ENCODE measurements at places on chromosomes 1 and 21. TPM values are rescaled to one million over a fixed set of nuclear protein-coding genes. Genes with fewer than 3 reads are reported as not detected.

- H3K27ac ChIP-seq, result no peak overlapping the region
- no peak overlapping the region for H3K4me3 ChIP-seq
- H3K4me1 ChIP-seq, result no peaks in the 10 kb centered on the region
- DNase-seq, result no peak
These were observed 17.4 kb upstream of the GJA9 start for GRCh38 chr1:38898653-38899230.

The POU3F1 gene
- total RNA-seq, result 0.53 TPM

DNA sequence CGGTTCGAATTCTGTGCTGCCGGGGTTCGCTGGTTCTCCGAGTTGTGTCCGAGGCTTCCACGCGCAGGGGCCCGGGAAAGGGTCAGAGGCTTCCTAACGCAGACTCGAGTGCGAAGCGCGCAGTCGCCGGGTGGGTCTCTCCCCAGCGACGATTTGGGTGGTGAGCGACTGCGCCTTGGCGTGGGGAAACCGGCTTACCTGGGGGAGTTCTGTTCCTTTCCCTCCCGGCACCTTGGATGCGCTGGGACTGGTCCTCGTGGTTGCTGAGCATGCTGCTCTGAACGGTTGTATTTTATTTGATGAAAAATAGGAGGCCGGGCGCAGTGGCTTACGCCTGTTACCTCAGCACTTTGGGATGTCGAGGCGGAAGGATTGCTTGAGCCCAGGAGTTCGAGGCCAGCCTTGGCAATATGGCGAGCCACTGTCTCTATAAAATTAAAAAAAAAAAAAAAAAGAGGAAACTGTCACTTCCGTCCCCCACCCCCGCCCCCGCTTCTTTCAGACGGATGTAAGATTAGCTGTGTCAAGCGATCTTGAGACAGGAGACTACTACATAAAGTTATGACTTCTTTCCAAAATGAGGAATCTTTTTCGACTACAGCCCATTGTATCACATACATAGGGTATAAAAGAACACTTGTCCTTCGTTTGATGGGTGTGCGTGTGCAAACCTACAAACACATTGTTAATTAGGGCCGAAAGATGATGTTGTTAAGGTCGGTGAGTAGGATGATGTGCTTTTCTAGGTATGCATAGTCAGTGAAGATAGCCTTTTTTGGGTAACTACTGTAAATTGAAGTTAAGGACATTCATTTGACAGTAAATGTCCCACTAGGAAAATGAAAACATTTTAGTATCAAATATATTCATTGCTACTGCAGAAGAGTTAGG, at the start of gene CCDC18:
CCDC18 (plus strand) TSS at position 2 of the 891 bp plus-strand sequence. CDS start 2,638 bp downstream, outside the sequence.
- H3K4me1 ChIP-seq, result peaks cover 5% of the 10 kb centered on the region
- H3K27me3 ChIP-seq, result no peaks in the 10 kb centered on the region
- peak within 1 kb of the TSS; percentile 100 for H3K27ac ChIP-seq
- H3K4me3 ChIP-seq, result peak within 1 kb of the TSS; percentile 91
- no peak for DNase-seq
- no peaks in the 10 kb centered on the region for H3K36me3 ChIP-seq

The ADAR gene
- total RNA-seq, result 57.2 TPM

The DNAH14 gene
- total RNA-seq, result 24.2 TPM

The TSPEAR gene
- not detected for total RNA-seq

The AMY2A gene
- total RNA-seq, result 0.87 TPM

DNA sequence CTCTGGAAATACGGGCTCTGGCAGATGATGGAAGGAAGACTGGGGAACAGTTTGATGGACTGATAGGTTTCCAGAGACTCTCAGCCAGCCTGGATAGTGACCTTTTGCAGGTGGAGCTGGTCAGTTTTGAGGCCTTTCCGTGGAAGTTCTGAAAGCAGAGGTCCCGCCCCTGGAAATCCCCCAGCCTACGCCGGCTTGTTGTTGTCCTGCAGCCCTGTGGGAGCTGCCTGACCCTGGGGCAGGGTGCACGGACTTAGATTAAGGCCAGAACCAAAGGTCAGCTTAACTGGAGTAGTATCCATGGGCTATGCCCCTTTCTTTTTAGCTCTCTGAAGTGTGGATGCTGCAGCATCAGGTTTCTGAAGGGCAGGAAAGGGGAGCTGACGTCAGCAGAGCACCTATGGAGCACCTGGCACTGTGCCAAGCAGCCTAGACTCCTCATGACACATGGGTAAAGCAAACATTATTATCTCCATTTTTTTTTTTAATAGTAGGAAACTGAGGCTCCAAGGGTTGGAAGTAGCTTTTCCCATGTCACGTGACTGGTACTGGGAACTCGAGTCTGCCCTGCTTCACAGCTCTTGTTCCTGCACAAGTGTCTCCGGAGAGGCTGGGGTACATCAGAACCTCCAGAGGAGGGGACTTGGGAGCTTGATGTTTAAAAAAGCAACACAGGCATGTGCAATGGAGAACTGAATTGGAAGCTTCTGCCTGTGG, 38.5 kb downstream of the IER5 start:
- no peaks in the 10 kb centered on the region for H3K4me1 ChIP-seq
- H3K4me3 ChIP-seq, result no peak overlapping the region
- H3K36me3 ChIP-seq, result no peaks in the 10 kb centered on the region
- no peak overlapping the region for H3K27ac ChIP-seq
- no peaks in the 10 kb centered on the region for H3K27me3 ChIP-seq
- DNase-seq, result no peak

DNA sequence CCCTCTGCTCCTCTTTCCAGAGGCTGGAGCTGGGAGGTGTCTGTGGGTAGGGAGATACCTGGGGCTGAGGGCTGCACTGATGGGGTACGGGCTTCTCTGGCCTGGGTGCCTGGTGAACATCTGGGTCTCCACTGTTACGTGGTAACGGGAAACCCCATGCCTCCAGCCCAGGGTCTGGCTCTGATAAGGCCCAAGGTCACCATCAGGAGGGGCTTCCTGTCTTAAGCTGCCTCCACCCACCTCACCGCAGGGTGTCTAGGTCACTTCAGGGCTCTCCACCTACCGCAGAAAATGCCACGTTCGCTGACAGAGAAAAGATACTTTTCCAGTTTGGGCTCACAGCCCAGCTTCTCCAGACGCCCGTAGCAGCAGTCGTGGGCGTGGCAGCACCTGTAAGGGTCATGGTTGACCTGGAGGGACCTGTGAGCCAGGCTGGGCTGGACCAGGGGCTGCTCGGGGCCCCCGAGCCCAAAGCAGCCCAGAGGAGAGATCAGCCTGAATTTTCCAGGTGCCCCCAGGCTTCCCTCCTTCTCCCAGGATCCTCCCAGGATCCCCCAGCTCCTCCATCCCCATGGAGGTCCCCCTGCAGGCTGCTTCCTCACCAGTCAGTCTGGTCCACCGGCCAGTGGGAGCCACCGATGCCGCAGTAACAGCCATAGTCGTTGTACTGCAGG, 1.3 kb downstream of the PLA2G2E start:
- H3K4me3 ChIP-seq, result no peak overlapping the region
- H3K36me3 ChIP-seq, result no peaks in the 10 kb centered on the region
- no peak overlapping the region for H3K27ac ChIP-seq

The MEGF6 gene
- total RNA-seq, result 49.5 TPM

- no peak for DNase-seq
- no peaks in the 10 kb centered on the region for H3K27me3 ChIP-seq
- H3K4me3 ChIP-seq, result no peak overlapping the region
- H3K4me1 ChIP-seq, result peaks cover 1% of the 10 kb centered on the region
These were observed 7.8 kb downstream of the RASAL2 start for GRCh38 chr1:178101654-178102053.

The CFHR2 gene
- not detected for total RNA-seq

- DNase-seq, result no peak
- H3K4me3 ChIP-seq, result no peak overlapping the region
- H3K27me3 ChIP-seq, result no peaks in the 10 kb centered on the region
- no peak overlapping the region for H3K27ac ChIP-seq
These were observed 2.9 kb upstream of the SHCBP1L start for GRCh38 chr1:182955596-182956588.

The SRSF4 gene
- total RNA-seq, result 63.3 TPM

DNA sequence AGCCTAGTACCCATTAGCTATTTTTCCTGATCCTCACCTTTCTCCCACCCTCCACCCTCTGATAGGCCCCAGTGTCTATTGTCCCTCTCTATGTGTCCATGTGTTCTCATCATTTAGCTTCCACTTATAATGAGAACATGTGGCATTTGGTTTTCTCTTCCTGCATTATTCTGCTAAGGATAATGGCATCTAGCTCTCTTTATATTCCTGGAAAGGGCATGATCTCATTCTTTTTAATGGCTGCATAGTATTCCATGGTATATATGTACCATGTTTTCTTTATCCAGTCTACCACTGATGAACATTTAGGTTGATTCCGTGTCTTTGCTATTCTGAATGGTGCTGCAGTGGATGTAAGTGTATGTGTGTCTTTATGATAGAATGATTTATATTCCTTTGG, 178.9 kb downstream of the NEK7 start:
- H3K27ac ChIP-seq, result no peak overlapping the region
- no peaks in the 10 kb centered on the region for H3K36me3 ChIP-seq
- DNase-seq, result no peak
- H3K27me3 ChIP-seq, result no peaks in the 10 kb centered on the region
- no peak overlapping the region for H3K4me3 ChIP-seq

DNA sequence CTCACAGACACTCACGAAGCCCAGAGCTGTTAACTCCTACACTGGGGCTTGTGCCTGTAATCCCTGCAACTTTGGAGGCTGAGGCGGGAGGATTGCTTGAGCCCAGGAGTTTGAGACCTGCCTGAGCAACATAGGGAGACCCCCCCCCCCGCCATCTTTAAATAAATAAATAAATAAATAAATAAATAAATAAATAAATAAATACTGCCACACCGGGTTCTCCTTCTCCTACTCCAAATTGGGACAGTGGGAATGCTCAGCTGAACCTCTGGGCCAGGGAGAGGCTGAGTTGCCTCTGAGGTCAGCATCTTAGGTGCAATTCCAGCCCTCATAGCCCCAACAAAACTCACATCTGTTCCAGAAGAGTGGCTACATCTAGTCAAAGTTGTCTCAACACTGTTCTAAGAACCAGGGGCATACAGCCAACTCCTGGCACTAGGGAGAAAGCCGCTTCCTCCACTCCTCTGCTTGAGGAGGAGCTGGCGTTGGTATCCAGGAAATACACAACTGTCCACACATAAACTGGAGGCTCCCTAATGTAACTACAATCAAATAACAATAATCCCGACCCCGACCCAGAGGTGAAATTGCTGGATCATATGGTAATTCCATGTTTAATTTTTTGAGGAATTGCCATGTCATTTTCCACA, 27.0 kb downstream of the C1orf216 start:
- no peaks in the 10 kb centered on the region for H3K4me1 ChIP-seq
- no peak for DNase-seq
- no peak overlapping the region for H3K27ac ChIP-seq
- no peaks in the 10 kb centered on the region for H3K27me3 ChIP-seq

The ANKRD34A gene
- total RNA-seq, result 3.9 TPM

DNA sequence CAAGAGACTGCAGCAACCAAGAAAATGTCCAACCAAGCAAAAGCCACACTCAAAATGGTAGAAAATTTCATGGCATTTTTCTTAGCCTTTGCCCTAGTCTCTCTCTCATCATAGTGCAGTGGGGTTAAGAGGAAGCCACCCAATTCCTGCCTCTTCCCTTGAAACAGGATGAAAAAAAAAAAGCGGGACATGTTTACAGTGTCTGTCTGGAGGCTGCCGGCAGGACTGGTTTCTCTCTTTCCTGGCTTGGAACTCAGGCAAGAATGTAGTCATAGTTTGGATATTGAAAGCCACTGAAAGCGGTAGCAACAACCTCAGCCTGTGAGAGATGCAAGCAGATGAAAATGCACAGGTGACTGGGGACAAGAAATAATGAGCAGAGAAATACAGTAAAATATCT, 13.3 kb upstream of the TNFSF18 start:
- H3K27ac ChIP-seq, result no peak overlapping the region
- no peaks in the 10 kb centered on the region for H3K4me1 ChIP-seq
- H3K4me3 ChIP-seq, result no peak overlapping the region
- no peaks in the 10 kb centered on the region for H3K27me3 ChIP-seq

DNA sequence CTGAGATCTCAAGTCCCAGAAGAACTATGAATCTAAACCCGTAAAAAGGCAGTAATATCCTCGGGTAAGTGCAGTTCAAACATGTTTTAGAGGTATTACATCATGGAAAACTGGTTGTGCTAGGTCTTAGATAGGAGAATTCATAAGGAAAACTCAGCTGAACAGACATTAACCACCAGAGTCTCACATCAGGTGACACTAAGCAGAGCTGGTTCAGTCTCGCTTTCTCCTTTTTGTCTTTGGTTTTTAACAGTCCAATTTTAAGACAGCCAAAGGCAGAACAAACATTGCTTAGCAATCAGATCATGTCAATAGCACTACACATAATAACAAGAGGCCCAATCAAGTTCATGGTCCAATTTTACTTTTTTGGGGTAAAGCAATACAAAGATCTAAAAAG, 63.1 kb upstream of the MUTYH start:
- H3K27me3 ChIP-seq, result no peaks in the 10 kb centered on the region
- no peaks in the 10 kb centered on the region for H3K4me1 ChIP-seq
- H3K27ac ChIP-seq, result no peak overlapping the region

- H3K27ac ChIP-seq, result no peak overlapping the region
- DNase-seq, result no peak
- no peak overlapping the region for H3K4me3 ChIP-seq
- no peaks in the 10 kb centered on the region for H3K36me3 ChIP-seq
- H3K27me3 ChIP-seq, result no peaks in the 10 kb centered on the region
These were observed 26.4 kb downstream of the TEX35 start for GRCh38 chr1:178539291-178539690.

DNA sequence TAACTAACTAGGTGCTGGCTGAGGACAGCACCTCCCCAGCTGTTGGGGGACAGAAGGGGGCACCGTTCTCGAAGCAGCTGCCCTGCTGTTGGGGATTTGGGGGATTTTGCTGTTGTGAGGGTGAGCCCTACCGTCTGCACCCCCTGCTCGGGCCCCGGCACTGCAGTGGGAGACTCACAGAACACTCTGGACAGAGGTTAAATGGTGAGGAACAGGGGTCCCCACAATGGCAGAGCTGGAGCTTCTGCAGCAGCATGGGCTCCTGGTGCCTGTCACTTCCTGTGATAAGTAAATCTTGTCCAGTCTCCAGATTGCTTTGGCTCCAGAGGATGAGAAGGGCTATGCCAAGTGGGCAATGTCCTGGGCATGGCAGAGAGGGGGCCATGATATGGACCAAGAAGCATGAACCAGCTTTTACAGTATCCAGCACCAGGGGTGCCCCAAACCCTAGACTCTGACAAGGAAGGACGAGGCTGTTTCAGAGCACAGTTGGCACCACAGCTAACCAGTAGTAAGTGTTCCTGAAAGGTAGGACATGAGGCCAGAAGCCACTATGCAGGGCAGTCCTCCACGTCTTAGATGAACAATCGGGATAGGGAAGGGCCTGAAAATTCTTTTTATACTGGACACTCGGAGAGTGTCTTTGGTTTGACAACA, 365.1 kb upstream of the VAMP3 start:
- H3K4me1 ChIP-seq, result no peaks in the 10 kb centered on the region
- DNase-seq, result no peak
- no peak overlapping the region for H3K4me3 ChIP-seq
- H3K36me3 ChIP-seq, result no peaks in the 10 kb centered on the region
- no peaks in the 10 kb centered on the region for H3K27me3 ChIP-seq
- no peak overlapping the region for H3K27ac ChIP-seq

DNA sequence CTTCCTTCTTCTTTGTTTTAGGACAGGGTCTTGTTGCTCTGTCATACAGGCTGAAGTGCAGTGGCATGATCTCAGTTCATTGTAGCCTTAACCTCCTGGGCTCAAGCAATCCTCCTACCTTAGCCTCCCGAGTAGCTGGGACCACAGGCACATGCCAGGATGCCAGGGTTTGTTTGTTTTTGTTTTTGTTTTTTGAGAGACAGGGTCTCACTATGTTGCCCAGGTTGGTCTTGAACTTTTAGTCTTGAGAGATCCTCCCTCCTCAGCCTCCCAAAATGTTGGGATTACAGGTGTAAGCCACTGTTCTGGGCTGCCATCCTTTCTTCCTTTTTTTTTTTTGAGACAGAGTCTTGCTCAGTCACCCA, 56.5 kb upstream of the SLC45A1 start:
- H3K4me1 ChIP-seq, result peaks cover 3% of the 10 kb centered on the region
- H3K27me3 ChIP-seq, result no peaks in the 10 kb centered on the region
- no peaks in the 10 kb centered on the region for H3K36me3 ChIP-seq
- DNase-seq, result no peak
- no peak overlapping the region for H3K4me3 ChIP-seq
- H3K27ac ChIP-seq, result no peak overlapping the region

Measured in ovary (tissue), 10 donors.